ENCODE measurements at places on chromosomes 2 and 18. TPM values are rescaled to one million over a fixed set of nuclear protein-coding genes. Genes with fewer than 3 reads are reported as not detected.

GRCh38 chr2:142472382-142472781, 341.6 kb upstream of the LRP1B start:
- no peak for DNase-seq

DNA sequence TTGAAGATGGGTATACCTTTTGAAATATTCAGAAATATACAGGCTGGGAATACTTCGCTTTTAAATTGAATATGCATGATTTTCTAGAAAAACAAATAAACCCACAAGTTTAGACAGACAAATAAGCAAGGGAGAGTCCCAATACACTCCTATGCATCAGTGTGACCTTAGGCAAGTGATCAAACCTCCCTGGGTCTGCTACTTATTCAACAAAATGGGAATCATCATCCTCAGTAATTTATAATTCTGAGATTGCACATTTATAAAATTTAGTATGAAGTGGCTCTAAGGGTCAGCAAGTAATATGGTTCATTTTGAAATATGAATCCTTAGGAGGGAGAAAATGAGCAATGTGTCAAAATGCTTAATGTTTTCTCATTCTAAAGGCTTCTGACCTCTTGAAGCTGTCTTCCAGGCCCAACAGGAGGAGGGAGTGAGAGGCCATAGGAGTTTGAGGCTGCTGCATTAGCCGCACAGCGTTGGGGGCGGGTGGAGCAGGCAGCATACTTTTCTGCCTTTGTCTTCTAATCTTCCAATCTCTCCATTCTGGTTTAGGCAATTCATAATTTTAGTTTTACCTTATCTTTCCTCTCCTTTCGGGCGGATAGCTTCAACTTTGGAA, 155.1 kb downstream of the TRIB2 start:
- DNase-seq, result no peak

- no peak for DNase-seq
Measured at GRCh38 chr2:128754246-128754724, 435.6 kb upstream of the HS6ST1 start.

DNA sequence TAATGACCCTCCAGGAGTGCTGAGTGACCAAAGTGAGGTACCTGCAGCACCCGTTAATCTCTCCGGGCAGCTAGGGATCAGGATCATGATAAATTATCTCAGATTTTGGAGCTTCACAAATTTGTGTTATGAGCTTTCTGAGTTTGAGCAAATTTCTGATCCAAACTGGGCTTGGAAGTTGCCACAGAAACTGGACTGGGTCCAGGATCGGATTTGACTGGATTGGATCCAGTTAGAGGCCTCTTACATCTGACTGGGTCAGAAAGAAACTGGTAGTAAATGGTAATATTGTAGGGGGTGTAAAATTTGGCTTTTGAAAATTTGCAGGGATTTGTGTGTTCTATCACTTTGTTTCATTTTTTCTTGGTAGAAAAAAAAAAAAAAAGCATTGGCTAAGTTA, 19.7 kb upstream of the CAPN13 start:
- no peak for DNase-seq

- no peak for DNase-seq
Measured at GRCh38 chr2:196229013-196229412, 57.6 kb upstream of the STK17B start.

GRCh38 chr2:237085248-237086221, at the start of gene COPS8:
COPS8 (plus strand) TSS chr2:237085889; CDS start chr2:237085965, 76 bp downstream.
- DNase-seq, result peak; percentile 83

GRCh38 chr18:35618696-35619095, 37.2 kb downstream of the GALNT1 start:
- DNase-seq, result no peak

- no peak for DNase-seq
Measured at GRCh38 chr2:60507211-60507965, 46.1 kb downstream of the BCL11A start.

- DNase-seq, result no peak
Measured at GRCh38 chr18:25819746-25820363, 270.6 kb downstream of the SS18 start.

SPATA3 gene
- not detected for polyA plus RNA-seq

SPDYA gene
- polyA plus RNA-seq, result 1.1 TPM

HAAO gene
- 38.4 TPM for polyA plus RNA-seq
